SIG-M5 (cell line): ENCODE measurements at places on chromosomes 16 and 17.

DNA sequence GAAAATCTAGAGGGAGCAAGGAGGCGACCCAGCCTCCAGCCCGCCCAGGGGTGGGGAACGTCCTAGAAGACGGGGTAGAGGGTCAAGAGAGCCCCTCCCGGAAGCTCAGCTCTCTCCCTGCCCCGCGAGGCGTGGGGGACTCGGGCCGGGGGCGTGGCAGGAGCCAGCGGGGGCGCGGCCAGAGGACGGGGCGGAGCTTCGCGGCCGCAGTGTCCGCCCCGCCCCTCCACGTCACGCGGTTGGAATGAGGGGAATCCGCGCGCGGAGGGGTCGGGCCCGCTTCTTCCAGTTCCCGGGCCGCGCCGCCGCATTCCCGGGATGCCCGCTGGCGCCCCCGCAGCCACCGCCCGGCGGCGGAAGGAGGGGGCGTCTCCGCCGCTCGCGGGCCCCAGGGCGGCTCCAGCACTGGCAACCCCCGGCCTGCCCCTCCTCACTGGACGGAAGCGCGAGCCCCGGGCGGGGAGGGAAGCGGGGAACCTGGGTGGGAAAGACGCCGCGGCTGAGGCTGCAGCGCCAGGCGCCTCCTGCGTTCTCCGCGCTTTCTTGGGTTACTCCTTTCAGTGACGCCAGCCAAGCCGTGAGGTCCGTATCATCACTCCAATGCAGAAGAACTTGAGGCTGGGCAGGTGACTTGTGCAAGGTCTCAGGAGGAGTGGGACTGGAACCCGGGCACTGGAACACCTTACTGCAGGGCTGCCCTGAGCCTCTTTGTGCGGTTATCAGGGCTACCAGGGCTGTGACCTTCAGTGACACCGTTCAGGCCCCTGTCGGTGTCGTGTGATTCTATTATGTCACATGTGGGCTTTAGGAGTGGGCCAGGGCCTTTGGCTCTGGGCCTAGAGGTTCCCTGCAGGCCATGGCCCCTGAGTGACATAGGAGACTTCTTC lies 4.3 kb downstream of the MYO1C start:
- DNase-seq: no peak

- peak; percentile 100 for DNase-seq
Measured at GRCh38 chr17:59837308-59838051, 55.3 kb downstream of the TUBD1 start.

DNA sequence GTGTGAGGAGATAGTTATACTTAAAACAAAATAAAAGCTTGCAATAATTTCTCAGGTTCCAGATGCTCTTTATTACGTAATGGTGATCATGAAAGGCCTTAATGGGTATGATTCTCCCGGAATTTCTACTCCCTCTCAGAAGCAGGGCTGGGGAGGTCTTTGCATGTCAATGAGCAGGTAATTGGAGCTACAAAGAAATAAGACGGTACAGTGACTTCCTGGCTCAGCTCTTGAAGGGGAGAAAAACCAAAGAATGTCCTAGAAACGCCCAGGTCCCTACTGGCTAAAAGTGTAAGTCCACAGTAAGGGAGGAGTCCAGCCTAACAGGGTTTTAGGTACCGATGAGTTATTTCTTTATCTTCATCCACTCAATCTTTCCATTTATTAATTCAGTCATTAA lies 390.9 kb downstream of the TMEM114 start:
- DNase-seq: no peak

- DNase-seq: no peak
Measured at GRCh38 chr17:44932096-44932786, 15.3 kb downstream of the KIF18B start.

DNA sequence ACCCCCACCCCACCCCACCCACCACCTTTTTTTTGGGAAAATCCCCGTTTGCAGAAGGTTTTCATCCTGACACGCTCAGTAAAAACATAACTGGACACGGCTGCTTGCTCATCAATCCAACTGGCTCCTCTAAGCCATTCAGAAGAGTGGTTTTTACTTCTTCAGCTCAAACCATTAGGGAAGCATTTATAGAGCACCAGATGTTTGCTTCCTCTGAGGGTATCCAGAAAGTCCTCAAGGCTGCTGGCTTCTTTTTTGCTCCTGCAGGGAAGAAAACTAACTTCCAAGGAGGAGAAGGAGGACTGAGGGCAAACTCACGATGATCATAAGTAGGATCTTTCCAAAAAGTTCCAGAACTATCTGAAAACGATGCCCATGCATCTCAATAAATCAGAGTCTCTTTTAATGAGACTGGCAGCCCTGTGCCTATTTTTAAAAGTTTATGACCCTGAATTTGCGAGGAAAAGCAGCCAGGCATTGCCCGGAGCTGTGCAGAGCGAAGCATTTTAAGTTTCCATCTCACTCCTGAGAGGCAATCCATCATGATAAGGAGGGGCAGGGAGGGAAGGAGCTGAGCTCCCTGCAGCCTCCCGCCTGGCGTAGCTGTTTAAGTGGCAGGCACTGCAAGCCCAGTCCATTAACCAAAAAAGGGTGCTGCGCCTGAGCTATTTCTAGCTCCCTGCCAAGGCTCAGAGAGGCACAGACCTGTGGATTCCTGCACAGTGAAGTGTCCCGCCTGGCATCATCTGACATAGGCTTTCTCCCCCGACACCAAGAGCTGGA lies 146.3 kb upstream of the FOXF1 start:
- no peak for DNase-seq

DNA sequence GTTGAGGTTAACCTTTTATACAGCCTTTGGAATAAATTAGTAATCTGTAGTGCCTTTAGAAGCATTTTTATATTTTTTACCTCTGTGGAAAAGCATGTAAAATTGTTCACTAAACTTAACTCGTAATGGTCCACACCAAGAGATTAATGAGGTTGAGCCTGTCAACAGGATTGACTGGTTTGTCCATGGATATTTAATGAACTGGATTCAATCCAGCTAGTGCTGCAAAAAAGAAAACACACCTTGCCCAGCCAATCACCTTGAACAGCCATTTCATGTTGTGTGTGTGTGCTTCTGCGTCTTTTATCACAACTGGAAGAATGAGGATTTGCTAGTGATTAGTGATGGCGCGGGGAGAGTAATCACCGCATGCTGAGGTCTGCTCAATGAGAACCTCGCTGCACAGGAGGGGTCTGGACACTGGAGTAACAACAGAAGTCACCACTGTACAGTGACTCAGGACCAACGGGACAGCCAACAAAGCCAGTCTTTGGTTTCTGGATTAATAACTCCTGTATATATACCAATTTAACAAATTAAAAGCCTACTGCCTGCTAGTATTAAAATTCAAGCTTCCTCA lies 33.7 kb downstream of the LITAFD start:
- DNase-seq: no peak

- DNase-seq: no peak
Measured at GRCh38 chr16:88886845-88887521, 20.5 kb upstream of the PABPN1L start.

GRCh38 chr17:41750862-41751261 lies 16.4 kb upstream of the HAP1 start:
- DNase-seq: no peak

DNA sequence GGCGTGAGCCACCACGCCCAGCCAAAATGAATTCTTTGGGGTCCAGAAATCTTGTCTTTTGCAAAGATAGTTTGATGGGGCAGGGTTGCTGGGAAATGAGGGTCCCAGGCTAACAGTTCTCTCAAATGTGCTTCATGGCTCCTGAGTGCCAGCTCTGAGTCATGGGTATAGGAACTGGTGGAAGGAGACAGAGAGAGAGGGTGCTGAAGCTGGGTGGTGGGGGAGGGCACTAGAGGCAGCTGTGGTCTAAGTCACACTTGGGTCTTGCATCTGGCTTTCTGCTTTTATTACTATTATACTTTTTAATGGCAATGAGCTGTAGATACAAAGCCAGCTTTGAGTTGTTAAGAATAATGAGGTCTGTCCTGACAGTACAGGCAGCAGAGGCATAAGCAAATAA lies 54.6 kb downstream of the PRKCA start:
- DNase-seq: no peak

DNA sequence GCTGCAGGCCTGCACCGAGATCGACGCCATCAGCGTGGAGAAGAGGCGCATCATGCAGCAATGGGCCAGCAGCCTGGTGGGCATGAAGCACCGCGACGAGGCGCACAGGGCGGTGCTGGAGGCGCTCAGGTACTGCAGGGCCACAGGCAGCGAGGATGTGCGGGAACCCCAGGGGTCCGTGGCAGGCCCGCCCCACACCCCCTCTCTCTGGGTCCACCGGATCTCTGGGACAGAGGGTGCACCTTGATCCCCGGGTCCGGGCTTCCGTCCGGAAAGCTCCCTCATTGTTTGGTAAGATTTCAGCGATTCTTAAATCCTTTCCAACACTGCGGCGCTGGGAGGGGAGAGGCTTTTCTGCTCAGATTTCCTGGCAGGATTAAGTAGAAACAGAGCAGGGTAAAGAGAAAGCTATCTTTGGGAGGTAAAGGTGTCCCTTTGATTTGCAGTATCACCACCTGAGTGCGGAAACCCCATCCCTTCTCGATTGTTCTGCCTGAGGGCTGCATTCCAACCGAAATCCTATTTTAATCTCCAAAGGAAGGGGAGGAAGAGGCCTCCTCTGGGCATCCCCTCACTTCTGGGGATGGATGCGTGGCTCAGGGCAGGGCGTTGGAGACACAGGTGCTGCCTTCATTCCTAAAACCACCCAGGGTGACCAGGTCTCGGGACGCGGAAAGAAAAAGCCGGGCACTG lies 29.2 kb downstream of the CCDC40 start:
- DNase-seq: no peak

DNA sequence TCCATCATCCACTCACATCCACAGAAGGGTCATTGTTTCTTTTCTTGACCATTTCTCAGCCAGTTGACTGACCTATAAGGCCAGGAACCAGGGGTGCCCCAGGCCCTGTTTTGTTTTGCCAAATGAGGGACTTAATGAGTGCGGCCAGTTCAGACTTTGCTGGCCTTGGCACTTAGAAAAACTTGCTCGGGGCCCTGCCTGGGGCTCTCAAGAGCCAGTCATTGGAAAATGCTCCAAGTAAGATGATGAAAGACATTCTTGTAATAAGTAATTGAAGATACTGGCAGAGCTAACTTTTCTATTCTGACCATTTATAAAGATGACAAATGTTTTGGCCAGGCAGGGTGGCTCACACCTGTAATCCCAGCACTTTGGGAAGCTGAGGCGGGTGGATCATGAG lies 29.0 kb upstream of the CLEC18B start:
- no peak for DNase-seq

- DNase-seq: no peak
Measured at GRCh38 chr16:54194334-54194743, 92.2 kb downstream of the IRX3 start.

- DNase-seq: no peak
Measured at GRCh38 chr16:29994600-29995323, 655 bp downstream of the HIRIP3 start.

DNA sequence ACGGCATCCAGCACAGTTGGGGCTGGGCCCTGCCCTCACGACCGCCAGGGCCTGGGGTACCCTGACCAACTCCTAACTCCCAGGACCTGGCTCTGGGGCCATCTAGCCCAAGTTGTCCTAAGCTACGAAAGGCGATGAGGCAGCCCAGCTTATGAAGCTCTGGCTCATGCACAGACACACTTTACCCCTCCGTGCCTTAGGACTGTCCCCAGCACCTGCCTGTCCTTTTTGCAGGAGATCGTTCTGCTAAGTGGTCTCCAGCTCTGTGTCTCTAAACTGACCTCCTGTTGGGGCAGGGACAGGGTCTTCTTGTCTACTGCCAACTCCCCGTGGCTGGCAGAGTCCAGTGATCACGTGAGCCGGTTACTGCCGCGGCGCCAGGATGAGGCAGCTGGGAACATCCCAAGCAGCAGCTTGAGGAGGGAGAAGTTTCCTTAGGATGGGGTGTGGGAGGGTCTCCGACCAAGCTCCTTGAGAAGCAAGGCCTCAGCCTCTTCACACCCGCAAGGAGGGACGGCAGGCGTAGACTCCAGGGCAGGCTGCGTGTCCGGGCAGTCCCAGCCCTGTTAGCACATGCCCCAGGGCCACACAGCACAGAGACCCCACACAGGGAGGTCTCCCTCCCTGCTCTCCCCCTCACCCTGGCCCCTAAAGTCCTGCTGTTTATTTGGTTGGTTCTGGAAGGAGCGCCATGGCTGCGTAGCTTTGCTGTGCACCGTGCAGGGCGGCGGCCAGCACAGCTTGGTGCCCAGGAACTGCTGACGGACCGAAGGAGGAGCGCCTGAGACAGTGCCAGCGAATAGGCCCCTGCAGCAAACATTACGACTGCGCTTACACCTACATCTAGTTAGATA lies 16.4 kb upstream of the METRNL start:
- DNase-seq: no peak

DNA sequence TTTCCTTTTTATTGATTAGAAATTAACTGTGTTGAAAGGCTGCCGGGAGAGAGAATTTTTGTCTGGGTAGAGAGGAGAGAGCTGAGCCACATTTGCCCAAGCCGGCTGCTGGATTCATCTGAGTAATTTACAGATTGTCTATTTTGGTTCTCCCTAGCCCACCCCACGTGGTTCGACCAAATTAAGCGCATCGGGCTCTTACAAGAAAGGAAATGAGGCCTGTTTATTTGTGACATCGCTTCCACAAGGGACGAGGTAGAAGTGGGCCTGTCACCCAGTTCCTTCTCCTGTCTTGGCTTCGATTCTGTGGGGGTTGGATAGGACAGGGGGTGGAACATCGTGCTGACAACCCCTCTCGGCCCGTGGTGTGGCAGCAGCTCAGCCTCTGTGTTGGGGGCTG lies 42.9 kb downstream of the SYT17 start:
- DNase-seq: no peak

DNA sequence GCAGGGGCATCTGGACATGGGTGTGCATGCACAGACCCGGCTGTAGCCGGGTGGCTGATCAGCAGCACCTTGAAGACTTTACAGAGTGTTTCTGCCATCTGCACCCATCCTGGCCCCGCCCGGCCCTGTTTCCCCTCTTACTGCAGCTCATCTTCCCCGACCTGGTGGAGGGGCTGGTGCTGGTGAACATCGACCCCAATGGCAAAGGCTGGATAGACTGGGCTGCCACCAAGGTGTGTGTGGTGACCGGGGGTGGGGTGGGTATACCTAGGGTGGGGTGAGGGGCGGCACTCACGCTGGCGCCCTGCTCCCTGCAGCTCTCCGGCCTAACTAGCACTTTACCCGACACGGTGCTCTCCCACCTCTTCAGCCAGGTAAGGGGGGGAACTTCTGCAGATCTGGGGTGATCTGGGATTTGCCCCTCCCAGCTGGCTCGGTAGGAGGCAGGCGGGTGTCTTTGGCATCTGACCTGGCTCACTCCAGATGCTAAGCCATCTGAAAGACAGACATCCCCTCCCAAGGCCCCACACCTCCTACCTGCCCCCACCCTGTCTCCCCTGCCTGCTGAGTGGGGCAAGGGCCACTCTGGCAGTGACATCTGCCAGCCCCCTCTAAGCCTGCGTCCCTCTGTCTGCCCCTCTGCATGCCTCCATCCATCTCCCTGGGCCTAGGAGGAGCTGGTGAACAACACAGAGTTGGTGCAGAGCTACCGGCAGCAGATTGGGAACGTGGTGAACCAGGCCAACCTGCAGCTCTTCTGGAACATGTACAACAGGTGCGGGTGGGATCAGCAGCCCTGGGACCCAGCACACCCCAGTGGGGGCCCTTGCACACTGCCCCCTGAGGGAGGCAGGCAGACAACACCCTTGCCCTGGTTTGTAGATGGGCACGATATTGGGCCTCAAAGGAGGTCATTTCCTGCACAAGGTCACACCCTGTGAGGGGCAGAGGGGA lies 6.6 kb downstream of the NDRG4 start:
- DNase-seq: no peak

GRCh38 chr17:33944412-33944811 lies 310.7 kb upstream of the CCL2 start:
- DNase-seq: no peak

GRCh38 chr17:29215717-29216116 lies 30.9 kb upstream of the CRYBA1 start:
- no peak for DNase-seq
